Caudate nucleus (tissue), 63 donors: ENCODE measurements at places on chromosomes 3 and 15.

GRCh38 chr3:18989237-18989795 lies 159.0 kb upstream of the KCNH8 start:
- DNase-seq: no peak

DNA sequence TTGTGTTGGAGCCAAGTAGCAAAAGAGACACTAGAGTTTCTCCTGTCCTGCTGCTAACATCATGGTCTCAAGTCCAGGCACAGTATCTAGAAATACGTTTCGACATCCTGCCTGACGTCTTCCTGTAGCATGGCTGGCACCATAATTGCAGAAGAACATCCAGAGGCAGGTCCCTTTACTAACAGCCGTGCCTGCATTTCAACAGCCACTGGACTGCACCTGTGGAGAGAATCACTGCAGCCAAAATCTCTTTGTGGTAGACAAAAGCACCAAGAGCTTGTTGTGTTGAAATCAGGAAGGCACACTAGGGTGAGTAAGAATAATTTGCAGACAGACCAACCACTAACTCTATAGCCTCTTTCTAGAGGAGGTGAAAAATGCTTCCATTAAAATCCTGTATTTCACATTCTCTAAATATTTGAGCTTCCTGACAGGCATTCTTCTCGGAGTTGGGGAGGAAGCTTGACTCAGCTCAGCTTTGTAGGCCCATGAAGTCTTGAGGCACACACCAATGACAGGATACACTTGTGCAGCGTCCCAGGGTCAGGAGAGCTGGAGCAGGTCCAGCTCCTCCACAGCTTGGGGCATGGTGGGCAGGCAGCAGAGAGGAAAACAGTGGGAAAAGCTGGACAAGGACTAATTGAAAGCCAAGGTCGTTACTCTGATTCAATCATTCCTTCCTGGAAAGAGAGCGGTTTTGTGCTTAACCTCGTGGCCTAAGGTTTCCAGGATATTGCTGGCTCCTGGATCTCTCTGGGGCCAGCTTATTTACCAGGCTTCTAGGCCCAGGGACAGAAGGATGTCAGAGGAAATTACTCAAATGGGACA lies 244.9 kb downstream of the FAM43A start:
- no peak for DNase-seq

DNA sequence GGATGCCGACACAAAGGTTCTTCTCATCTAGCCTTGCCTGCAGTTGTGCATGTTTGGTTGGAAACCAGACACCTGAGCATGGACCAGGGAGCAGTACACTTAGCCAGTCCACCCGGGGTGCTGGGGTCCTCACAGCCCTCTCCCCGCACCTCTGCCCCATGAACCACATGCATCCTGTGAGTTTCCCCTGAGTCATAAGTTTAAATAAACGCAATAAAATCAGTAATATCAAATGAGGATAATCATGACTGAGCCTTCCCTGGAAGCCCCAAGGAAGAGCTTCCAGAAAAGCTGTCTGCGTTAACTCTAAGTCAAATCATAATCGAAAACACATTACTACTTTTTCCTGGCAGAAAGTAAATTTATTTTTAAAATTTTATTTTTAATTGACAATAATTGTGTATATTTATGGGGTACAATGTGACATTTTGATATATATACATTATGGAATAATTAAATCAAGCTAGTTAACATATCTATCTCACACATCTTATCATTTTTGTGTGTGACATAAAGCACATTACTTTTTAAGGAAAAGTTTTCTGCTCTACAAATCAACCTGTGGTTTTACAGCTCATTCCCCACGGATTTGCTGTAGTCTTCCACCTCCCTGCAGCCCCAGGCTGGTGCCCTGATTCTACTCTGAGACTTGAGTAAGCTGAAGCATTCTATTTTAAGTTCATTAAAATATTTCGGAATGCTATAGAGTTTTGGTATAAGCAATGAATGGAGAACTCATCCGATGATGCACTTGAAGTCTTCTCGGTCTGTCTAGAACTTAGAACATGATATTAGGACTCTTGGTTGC lies 166.0 kb upstream of the EIF1B start:
- DNase-seq: no peak

DNA sequence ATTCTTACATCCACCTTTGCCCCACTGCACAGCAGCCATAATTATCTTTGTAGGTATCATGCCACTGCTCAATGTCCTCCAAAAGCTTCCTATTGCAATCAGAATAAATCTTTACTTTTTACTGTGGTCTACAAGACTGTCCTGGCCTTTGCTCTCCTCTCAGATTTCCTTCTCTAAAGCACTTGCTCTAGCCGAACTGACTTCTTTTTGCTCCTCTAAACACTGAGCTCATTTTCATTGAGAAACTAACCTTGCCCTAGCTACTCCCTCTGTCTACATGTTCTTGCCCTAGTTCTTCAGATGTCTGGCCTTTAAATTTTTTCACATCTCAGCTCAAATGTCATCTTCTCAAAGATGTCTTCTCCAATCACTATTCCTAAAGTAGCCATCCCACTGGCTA lies 342.8 kb downstream of the TBC1D5 start:
- DNase-seq: no peak

GRCh38 chr3:169077394-169077906 lies 586.1 kb downstream of the MECOM start:
- no peak for DNase-seq
